ENCODE measurements at places on chromosomes 5 and 9. TPM values are rescaled to one million over a fixed set of nuclear protein-coding genes. Genes with fewer than 3 reads are reported as not detected.
A peak's percentile ranks its signal among the peaks of the same experiment; 100 is the strongest.

GRCh38 chr5:4780633-4781032 lies 359.5 kb upstream of the ADAMTS16 start:
- no peak for DNase-seq

DNA sequence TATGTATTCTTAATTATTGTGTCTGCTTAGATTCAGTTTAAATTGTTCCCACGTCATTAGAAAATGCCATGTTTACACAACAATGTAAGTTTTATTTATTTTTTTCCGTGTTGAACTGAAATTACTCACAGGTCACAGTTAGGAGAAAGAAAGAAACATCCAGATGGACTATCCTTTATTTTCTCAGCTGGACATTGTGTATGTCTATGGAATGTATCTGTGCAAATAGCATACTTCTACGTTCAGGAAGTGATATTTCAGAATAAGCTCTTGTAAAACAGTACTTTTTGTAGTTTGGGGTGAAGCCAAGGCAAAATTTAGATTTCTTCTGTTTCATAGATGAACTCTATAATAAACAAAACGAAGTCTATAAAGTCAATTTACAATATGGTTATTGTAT lies 249.0 kb upstream of the ZNF608 start:
- DNase-seq = no peak

Gene SHC3
- 0.27 TPM for total RNA-seq

DNA sequence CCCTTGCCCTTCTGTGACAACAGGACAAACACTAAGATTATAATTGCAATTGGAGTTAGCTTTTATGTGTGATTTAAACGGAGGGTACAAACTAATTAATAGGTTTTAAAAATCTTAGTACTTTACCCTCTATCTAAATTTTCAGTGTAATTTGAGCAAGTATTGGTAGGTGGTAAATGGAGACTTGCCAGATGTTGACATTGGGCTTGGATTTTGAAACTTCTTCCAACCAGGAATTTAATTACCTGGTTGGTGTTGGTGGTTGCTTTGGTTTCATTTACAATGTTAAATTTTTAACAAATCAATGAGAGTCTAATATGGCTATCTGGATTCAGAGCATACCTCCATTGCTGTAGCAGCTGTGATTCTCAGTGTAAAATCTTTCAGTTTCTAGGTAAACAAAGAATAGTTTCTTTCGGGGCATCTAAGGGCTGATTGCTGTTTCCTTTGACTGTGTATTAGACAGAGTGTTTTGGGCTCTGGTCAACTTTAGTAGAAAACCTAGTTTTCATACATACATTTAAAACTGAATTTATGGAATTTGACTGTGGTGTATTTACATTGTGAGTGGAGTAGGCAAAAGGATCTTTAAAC lies 1.9 kb downstream of the DAPK1 start:
- DNase-seq = no peak

DNA sequence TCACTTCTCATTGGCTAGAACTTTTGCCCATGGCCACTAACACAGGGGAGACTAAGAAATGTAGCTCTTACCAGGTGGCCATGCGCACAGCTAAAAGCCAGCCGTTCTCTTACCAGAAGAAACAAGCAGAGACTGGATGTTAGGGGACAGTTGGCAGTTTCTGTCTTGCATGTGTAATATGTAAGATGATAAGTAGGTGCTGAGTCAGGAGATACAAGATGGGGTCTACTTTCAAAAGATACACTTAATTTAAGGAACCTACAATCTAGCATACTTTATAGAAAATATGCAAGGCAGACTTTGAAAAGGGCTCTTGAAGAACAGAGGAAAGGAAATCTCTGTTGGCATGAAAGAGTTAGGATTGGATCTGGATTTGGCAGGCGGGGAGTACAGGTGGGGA lies 244.5 kb downstream of the ZSWIM6 start:
- no peak for DNase-seq

DNA sequence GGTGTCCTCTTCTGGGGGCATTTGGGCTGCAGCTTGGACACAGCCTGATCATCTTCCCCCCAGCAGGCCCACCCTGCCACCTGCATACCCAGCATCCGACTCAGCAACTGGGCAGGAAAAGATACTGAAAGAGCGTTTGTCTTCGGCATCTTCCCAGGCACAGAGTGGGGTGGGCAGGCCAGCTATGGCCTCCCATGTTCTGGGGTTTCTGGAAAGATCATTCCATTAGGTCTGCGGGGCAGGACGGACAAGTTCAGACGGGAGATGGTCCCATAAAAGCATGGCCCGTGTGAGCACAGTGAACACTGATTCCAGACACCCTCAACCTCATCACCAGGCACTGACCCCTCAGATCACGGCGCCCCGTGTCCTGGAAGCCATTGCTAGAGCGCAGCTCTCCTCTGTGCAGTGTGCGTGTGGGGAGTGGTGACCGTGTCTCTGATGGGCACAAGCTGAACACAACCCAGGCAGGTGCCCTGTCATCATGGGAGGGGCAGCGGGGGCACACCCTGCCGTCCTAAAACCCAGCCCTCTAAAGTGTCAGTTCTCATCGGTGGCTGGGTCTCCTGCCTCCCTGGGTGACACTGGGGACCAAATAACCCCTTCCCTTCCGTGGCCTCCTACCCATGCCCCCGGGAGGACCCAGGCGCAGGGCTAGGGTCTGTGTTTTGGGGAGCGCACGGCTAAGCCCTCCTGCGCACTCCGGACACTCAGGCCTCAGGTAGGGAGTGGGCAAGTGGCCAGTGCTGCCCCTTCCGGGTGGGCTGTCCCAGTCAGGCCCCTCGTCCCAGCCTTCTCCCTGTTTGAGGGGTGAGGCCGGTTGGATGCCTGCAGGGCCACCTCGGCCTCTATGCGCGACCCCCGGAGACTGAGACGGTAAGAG lies 13.2 kb upstream of the TMEM250 start:
- no peak for DNase-seq

DNA sequence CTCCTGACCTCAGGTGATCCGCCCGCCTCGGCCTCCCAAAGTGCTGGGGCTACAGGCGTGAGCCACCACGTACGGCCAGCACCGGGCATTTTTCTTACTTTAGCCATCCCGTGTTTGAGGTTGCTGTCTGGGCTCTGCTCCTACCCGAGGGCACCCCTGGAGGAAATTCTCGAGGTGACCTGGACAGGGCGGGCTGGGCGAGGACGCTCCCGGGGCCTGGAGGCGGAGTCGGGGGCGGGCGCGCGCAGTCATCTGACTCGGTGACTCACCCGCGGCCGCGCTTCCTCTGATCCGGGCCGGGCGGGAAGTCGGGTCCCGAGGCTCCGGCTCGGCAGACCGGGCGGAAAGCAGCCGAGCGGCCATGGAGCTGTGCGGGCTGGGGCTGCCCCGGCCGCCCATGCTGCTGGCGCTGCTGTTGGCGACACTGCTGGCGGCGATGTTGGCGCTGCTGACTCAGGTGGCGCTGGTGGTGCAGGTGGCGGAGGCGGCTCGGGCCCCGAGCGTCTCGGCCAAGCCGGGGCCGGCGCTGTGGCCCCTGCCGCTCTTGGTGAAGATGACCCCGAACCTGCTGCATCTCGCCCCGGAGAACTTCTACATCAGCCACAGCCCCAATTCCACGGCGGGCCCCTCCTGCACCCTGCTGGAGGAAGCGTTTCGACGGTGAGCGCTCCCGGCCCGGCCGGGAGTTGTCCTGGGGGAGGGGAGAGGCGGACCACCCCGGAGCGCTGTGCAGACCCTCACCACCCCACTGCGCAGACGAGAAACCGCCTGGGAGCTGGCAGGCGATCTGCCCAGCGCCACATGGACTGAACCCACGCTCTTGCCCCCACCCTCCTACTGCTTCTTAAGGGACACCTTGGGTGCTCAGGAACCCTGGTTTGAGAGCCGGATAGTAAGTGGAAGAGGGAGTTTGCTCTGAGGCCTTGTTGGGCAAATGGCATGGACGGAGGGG lies at the start of gene HEXB:
Gene HEXB (plus strand): TSS at position 334 of the 952 bp plus-strand sequence. CDS start 28 bp downstream, at position 362.
- DNase-seq = peak; percentile 89

GRCh38 chr9:136656795-136657611 lies 5.7 kb upstream of the EGFL7 start:
- DNase-seq = no peak

Measured in hematopoietic multipotent progenitor cell (in vitro differentiated cells).